ENCODE measurements at places on chromosomes 2 and 18.

DNA sequence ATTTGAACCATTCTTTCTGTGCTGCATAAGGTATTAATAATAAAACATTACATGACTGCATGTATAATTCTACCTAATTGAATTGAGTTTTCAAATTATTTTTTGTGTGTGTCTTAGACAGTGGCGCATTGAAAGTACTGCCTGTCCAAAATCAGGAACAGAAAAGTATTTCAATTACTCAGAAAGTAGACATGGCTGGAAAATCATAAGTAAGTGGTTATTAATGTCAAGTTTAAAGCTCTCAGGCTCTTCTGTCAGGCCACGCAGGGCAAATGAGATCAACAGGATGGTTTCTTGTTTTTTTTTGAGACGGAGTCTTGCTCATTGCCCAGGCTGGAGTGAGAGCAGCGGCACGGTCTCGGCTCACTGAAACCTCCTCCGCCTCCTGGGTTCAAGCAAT is 32.4 kb upstream of the DARS1 start:
- no peak for DNase-seq

- no peak for DNase-seq
Measured at GRCh38 chr2:167489325-167489724, 601.0 kb downstream of the XIRP2 start.

DNA sequence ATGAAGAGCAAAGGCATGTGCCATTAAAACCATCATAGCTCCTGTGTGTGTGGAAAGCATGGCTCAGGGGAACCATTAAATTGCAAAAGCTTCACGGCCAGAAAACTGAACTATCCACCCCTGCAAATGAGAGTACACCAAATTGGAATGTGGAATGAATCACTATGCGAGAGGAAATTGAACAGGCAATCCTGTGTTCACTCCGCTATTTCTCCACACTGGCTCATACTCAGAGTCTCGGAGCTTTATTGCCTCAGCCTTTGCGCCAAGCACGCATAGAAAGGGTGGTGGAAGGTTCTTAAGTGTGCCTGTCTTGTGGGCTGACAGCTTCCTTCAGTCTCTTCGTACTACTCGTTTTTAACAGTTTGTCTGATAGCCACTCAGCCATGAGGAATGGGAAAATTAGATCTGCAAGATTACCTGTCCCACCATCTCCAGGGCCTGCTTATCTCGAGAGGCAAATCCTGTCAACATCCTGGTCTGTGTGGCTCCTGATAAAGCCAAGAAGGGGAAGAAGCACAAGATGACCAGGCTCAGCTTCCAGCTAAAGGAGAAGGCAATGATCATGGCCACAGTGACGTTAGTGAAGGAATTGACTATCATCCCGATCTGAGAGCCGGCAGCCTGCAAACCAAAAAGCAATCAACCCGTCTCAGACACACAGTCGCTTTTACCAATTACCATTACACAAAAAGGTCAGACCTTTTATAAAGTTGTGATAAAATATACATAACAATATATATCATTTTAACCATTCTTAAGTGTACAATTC is 34.9 kb downstream of the G6PC2 start:
- DNase-seq, result no peak

DNA sequence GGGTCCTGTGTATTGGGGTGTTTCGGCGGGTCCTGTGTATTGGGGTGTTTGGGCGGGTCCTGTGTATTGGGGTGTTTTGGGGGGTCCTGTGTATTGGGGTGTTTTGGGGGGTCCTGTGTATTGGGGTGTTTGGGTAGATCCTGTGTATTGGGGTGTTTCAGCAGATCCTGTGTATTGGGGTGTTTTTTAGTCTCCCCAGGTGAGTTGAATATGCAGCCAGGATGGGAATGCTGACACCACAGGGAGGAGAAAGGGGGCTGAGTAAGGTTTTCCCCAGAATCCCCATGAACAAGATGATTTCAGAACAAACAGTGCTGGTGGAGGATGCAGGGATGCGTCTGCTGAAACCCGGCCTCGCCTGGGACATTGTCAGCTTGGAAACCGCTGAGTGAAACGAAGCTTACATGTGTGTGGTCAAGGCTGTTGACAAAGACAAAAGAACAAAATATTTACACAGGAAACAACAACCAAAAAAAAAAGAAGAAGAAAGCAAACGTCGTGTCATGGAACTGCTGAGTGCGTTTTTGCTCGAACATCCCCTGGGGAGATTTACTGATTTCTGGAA is 88.5 kb upstream of the ODC1 start:
- no peak for DNase-seq

DNA sequence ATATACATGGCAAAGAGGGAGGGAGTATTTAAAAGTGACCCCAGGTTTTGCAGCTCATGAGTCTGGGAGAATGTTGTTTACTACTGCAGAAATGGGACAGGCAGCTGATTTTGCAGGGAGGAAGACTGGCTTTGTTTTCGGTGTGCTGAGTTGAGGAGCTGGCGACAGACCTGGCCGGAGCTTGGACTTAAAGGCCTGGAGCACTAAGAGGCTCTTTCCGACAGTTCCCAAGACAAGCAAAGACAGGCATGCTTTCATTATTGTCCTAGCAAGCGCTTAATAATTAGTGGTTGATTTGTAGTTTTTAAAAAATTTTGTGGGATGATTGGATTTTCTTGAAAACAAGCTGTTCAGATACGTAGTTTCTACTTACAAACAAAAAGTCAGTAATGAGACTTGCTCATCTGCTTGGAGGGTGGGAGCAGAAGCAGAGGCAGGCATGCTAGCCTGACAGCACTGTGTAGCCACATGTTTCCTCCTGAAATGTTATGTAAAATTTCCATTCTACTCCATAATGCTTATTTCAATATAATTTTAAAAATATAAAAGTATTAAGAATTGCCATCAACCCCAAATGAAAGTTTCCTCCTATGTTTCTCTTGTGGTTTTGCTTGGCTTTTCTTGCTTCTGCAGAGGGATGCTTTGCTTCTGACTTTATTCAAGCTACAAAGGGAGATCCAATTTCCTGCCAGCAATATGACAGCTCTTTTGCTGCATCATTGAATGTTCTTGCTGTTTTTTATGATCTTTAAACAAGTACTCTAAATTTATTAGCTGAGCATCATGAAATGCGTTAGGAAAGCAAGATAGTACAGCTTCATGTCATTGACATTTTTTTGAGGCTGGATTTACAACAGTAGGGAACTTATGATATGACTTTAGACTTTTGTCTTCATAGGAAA is 75.8 kb downstream of the PHLPP1 start:
- DNase-seq, result no peak

DNA sequence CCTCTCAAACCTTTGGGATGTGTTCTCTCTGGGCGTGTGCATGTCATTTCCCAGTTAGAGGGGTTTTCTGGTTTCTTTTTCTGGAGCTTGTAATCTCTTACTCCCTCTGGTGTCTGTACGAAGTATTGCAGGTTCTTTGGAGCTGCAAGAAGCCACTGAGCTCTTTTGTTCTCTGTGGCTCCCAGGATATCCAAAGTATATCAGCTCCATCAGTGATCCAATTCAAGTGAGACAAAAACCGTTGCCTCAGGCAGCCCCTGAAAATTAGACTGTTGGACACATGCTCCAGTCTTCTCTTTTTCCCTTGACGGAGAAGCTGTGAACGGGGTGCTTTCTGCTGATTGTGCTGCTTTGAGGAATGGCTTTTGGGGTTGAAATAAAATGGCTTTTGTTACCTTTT is 59.0 kb upstream of the LDLRAD4 start:
- DNase-seq, result peak; percentile 74

GRCh38 chr2:8115966-8116365 is 565.9 kb upstream of the ID2 start:
- DNase-seq, result no peak

DNA sequence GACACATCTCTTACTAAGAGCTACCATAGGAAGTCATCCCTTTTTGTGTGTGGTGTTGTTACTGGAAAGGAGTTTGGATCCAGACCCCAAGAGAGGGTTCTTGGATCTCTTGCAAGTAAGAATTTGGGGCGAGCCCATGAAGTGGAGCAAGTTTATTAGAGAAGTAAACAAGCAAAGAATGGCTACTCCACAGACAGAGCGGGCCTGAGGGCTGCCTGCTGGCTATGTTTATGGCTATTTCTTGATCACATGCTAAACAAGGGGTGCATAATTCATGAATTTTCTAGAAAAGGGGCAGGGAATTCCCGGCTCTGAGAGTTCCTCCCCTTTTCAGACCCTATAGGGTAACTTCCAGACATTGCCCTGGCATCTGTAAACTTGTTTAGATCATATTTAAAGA is 30.6 kb upstream of the PXDN start:
- DNase-seq, result no peak

GRCh38 chr2:235390108-235390815 is 103.6 kb upstream of the AGAP1 start:
- DNase-seq, result peak; percentile 70

DNA sequence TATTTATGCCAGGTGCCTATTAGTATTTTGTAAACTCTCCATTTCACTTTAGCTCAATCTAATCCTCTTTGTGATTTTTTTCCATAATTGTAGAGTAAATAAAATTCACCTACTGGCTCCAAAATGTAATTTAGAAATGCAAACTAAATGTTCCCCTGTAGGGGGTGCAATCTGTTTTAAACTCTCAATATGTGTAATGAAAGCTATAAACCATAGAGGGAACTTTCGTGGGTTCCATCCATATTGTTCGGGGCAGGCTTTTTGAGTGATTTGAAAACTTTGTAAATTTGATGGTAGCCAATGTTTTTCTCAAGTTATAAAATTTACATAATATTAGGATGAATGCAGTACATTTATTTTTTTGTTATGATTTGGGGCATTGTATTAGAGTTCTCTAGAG is 49.4 kb downstream of the TSPYL6 start:
- no peak for DNase-seq

DNA sequence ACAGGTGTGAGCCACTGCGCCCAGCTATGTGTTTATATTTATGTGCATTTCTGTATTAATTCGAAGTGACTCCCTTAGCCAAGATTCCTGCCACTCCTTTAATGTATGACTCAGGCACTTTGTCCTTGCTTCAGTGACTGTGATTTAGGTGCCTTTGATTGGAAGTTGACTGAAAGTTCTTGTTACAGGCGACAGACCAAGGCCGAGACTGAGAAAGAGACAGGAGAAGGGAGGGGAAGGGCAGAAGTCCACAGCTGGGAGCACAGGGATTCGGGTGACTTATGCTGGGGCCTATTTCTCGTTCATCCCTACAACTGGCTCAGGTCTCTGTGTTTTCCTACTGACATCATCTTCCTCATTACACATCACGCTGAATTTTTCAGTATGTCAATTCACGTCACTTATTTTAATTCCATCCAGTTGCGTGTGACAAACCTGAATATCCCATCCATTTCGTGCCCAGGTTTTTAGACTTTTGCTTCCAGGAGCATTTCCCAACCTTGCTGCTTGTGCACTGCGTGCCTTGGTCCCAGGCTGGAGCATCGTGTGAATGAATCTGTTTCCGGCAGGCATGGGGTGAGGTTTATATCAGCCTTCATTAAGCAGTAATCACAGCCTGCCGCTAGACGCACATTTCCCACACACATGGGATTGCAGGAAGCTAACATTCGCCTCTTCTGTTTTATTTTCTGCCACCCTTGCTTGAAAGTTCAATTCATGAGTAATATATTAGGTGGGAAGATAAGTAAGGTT is 42.4 kb downstream of the TMEM18 start:
- no peak for DNase-seq

- no peak for DNase-seq
Measured at GRCh38 chr2:133642791-133643191, 74.5 kb upstream of the NCKAP5 start.

GRCh38 chr2:44801841-44802776 is 139.4 kb upstream of the SIX3 start:
- DNase-seq, result no peak

GRCh38 chr18:778194-778927 is 33.7 kb downstream of the YES1 start:
- DNase-seq, result no peak

DNA sequence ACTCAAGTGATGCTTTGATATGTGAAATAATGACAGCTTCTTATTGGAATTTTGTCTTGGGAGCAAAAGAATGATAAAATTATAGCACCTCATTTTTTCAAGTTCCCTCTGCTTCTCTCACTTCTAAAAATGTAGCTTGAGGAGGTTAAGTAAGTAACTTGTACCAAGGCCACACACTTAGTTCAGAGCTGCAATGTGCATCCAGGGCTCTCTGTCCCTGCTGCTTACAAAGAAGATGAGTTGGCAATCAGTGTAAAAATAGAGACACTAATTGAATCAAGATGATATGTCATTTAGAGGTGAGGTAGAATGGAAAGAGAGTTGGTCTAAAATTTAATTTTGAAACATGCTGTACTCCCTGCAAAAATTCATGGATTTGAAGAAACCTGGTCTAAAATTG is 312.0 kb upstream of the TNP1 start:
- no peak for DNase-seq

GRCh38 chr2:191481305-191482070 is 196.4 kb upstream of the NABP1 start:
- DNase-seq, result no peak

- DNase-seq, result no peak
Measured at GRCh38 chr2:60391649-60392375, 161.6 kb downstream of the BCL11A start.

DNA sequence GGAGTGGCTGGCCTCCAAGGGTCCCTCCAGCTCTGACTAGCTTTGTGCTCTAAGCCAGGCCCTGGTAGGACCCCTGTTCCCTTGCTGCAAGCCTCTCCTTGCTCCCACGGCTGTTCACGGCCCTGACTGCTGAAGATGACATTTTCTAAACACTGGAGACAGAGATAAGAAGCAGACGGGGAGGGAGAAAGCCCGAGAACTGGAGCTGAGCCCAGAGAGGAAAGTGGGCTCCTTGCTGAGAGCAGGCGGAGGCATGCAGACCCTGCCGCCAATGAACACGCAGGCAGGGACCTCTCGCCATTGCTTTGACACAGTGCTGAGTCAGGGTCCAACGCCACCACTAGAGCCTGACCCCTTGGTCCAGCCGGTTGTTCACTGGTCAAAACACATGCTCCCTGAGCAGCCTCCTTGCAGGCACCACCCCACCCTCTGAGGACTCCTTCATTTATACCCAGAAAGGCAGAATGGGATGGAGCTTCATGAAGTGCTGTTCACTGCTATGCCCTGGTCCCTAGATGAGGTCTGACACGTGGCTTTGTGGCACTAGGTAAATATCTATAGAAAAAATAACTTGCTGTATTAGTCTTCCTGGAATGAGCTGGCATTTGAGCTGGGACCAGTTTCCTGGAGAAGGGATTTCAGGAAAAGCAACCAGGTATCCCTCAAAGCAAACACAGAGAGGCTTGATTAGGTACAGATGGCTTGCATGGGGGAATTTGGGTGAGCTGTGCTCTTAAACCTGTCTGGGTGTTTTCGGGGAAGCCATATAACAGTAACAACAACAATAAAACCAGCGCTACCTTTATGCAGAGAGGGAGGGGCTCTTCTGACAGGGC is 65.7 kb downstream of the MCFD2 start:
- peak; percentile 54 for DNase-seq

- DNase-seq, result no peak
Measured at GRCh38 chr2:191404568-191404991, 159.4 kb downstream of the MYO1B start.
